Activated CD8-positive, alpha-beta T cell treated with anti-CD3 and anti-CD28 coated beads for 36 hours (primary cell): ENCODE measurements at places on chromosomes 3 and 15.

- peak; percentile 61 for DNase-seq
- H3K36me3 ChIP-seq = peaks cover 52% of the 10 kb centered on the region
- peaks cover 63% of the 10 kb centered on the region for H3K4me1 ChIP-seq
- H3K27ac ChIP-seq = peak overlapping the region; percentile 94
These were observed 225 bp downstream of the RHOA start for GRCh38 chr3:49411535-49411967.

DNA sequence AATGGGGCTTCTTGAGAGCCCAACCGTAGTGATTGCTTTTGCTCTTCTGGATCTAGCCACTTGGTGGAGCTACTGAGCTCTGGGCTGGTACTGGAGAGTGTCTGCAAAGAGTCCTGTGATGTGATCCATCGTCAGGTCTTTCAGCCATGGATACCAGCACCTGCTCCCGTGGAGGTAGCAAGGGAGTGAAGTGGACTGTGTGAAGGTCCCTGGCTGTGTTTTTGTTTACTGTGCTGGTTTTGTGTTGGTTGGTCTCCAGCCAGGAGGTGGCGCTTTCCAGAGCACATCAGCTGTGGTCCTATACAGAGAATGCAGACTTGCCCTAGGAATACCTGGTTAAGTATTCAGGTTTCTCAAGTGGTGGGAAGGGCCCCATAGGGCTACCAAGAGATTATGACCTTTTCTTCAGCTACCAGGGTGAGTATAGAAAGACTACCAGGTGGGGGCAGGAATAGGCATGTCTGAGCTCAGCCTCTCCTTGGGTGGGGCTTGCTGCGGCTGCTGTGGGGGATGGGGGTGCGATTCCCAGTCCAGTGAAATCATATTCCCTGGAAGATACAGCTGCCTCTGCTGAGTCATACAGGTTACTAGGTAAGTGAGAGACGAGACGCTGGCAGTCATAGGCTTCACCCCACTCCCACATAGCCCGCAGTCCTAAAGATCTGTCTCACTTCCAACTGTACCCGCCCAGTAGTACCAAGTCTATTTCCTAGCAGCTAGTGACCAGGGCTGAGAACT, 733.7 kb downstream of the ZNF385D start:
- no peak overlapping the region for H3K4me3 ChIP-seq
- H3K27ac ChIP-seq = no peak overlapping the region
- DNase-seq = no peak
- no peaks in the 10 kb centered on the region for H3K36me3 ChIP-seq
- no peaks in the 10 kb centered on the region for H3K27me3 ChIP-seq

DNA sequence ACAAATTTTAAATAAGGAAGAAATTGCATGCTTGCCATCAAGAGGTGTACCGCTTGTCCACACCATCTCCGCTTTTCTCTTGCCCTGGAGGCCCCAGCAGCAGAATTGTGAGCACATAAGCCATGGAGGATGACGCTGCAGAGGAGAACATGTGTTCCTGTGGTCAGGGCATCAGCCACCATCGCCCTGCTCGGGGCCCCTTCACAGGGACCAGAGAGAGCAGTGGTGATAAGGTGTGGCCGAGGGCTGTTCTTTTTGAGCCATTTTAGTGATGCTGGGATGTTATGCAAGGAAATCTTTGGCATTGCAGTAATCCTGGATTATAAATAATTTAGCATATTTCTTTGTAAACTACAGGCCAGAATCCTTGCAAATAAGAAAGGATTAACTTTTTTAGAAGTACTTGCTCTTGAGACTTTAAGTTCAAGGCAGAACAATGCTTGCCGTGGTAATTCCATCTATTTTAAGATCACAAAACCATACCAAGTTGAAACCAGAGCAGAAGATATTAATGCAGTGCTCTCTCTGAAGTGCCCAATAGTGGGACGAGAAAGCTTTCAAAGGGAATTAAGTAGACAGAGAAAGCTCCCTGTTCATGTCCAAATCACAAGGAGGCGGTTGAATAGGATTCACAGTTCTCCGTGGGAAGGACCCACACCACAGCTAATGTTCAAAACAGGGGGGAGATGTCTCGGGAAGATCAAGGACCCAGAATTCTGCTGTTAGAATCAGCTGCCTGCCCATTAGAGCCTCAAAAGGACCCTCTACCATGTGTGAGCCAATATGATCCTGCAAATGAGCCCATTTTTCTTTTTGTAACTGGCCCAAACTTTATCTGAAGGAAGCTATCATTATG, 338.5 kb downstream of the RORA start:
- no peak for DNase-seq
- H3K27me3 ChIP-seq = peaks cover 1% of the 10 kb centered on the region
- H3K36me3 ChIP-seq = no peaks in the 10 kb centered on the region
- H3K4me1 ChIP-seq = peaks cover 4% of the 10 kb centered on the region

GRCh38 chr3:175477651-175478224, 618.6 kb downstream of the NAALADL2 start:
- H3K4me3 ChIP-seq = no peak overlapping the region
- no peaks in the 10 kb centered on the region for H3K36me3 ChIP-seq
- DNase-seq = no peak
- no peak overlapping the region for H3K27ac ChIP-seq
- no peaks in the 10 kb centered on the region for H3K4me1 ChIP-seq
- H3K27me3 ChIP-seq = no peaks in the 10 kb centered on the region

- peaks cover 6% of the 10 kb centered on the region for H3K4me1 ChIP-seq
- no peak overlapping the region for H3K4me3 ChIP-seq
- no peak for DNase-seq
- no peaks in the 10 kb centered on the region for H3K27me3 ChIP-seq
- H3K36me3 ChIP-seq = no peaks in the 10 kb centered on the region
- no peak overlapping the region for H3K27ac ChIP-seq
These were observed 29.5 kb upstream of the TMEM115 start for GRCh38 chr3:50388720-50389413.

DNA sequence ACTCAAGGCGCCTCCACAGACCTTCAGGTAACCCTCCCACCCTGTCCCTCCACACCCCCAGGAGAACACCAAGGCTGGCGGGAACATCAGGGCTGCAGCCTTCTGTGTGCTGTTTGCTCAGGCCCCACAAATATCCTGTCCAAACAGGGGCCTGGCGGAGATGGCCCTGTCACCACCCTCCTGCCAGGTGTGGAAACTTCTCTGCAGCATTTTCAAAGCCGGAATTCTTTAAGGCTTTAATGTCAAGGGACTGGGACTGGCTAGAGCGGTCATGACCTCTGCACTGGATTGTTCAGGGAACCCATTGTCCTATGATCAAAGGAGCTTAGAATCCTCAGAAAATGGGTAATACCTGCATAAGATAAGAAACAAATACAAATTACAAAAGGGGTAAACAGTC, 46.6 kb downstream of the FBLN2 start:
- no peaks in the 10 kb centered on the region for H3K36me3 ChIP-seq
- no peak overlapping the region for H3K27ac ChIP-seq
- H3K27me3 ChIP-seq = no peaks in the 10 kb centered on the region
- H3K4me3 ChIP-seq = no peak overlapping the region

DNA sequence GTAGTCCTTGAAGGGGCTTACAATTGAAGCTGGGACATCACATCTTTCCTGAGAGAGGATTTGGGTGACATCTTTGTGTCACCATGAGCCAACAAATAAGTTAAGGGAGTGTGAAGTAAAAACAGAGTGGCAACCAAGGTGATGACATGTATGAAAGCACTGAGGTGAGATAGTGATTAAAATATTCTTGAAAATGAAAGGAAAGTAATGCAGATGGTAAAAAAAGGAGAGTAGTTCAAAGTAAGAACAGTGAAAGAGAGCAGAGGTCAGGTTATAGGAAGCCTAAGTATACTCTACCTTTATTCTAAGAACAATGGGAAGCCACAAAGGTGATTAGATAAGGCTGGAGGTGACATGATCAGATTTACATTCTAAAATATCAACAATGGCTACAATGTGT, 486.1 kb downstream of the DIPK2A start:
- no peaks in the 10 kb centered on the region for H3K36me3 ChIP-seq
- H3K27me3 ChIP-seq = no peaks in the 10 kb centered on the region
- H3K4me1 ChIP-seq = no peaks in the 10 kb centered on the region
- H3K27ac ChIP-seq = no peak overlapping the region
- H3K4me3 ChIP-seq = no peak overlapping the region
- DNase-seq = no peak

DNA sequence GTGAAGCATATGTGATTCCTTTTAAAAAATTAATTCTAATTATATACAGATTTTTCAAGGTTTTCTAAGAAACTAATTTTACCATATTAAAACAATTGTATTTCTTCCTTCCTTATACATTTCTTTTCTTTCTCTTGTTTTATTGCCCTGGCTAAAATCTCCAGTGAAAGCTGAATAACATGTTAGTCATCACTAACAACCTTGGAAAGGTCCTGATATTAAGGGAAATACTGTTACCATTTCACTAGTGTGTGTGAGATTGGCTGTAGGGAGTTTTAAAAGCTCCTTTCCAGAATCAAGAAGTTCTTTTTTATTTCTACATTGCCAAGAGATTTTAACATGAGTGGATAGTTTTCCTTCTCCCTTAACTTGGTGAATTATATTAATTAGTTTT, 229.7 kb upstream of the EIF1B start:
- no peak overlapping the region for H3K27ac ChIP-seq
- H3K4me3 ChIP-seq = no peak overlapping the region
- no peaks in the 10 kb centered on the region for H3K4me1 ChIP-seq

DNA sequence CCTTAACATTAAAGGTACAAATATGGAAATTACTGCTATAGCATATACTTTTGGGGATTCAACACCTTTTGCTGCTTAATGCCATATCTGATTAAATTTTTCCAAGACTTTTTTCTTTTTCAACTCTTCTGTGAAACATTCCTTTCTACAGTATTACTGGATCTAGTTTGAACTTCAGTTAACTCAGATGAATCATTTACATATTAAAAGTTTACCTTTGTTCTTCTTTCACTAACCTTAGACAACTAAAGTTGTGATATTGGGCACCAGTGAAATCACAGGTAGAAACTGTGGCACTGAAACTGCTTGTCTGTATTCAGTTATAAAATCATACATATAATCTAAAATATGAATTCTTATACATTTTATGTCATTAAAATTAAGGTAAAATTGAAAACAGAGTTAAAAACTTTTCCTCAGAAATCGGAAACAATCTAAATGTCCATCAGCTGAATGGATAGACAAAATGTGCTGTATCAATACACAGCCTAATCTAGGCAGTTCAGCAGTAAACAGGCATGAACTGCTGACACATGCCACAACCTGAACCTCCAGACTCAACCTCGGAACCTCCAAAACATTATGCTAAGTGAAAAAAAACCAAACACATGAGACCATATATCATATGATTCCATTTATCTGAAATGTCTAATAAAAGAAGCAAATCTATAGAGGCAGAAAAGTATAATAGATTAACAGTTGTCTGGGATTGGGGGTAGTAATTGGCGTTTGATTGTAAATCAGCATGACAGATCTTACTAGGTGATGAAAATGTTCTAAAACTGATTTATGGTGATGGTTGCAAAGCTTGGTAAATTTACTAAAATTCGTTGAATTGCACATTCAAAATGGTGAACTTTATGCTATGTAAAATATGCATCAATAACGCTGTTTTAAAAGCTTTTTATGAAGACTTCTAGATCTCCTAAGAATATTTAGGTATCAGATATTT, 50.0 kb downstream of the PPARG start:
- peaks cover 22% of the 10 kb centered on the region for H3K4me1 ChIP-seq
- no peak for DNase-seq
- no peak overlapping the region for H3K27ac ChIP-seq
- no peak overlapping the region for H3K4me3 ChIP-seq

DNA sequence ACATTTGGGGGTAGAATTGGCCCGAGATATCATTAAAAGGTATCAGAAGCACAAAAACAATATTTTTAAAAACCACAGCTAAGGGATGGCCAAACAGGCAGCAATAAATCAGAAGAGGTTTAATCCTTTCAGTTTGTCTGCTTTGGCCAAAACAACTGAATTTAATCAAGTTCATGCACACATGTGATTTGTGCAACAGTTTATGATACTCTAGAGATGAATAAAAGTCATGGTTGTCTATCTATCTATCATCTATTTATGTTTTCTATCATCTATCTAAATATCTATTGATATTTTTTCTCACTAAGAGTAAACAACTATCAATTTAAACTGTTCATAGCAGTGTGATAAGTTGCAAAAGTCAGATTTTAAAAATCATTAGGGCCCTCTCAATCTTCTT, 13.0 kb upstream of the CTNNB1 start:
- peaks cover 23% of the 10 kb centered on the region for H3K4me1 ChIP-seq
- no peak overlapping the region for H3K4me3 ChIP-seq
- H3K36me3 ChIP-seq = no peaks in the 10 kb centered on the region
- DNase-seq = no peak
- H3K27ac ChIP-seq = no peak overlapping the region

DNA sequence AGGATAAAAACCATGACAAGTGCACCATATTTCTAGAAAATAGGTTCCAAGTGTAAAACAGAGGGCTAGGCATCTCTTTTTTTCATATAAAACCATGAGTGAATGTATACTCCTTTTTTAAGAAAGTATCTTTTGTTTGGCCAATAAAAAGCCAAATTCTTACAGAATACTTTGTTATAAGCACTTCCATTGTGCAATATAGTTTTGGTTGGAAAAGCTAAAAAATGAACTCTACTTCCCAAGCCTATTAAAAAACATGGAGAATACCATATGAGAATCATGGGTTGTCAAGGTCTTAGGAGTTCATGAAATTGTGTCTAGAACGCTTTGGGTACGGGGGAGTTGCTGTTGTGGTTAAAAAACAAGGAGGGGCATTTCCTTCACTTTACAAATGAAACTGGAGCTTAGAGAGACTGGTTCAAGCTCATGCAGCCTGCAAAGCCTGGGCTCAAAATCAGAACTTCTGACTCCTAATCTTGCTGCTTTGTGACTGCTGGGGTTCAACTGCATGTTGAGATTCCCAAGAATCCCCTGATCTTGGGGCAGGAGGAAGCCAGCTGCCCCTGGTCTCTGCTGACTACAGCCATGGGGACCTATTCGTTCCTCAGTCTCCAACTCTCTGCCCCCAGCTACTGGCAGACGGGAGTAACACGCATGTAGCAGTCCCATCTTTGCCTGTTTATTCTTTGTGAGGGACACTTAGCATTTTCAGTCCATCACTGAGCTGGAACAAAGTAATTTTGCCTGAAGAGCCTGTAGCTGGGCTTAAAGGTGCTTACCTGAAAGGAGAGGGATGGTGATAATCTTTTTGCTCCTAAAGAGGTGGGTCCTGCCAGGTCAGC, 229.1 kb downstream of the CHST2 start:
- H3K4me1 ChIP-seq = peaks cover 20% of the 10 kb centered on the region
- no peaks in the 10 kb centered on the region for H3K36me3 ChIP-seq
- no peak overlapping the region for H3K4me3 ChIP-seq
- no peaks in the 10 kb centered on the region for H3K27me3 ChIP-seq

GRCh38 chr15:94080416-94080815, 150.9 kb upstream of the MCTP2 start:
- H3K27me3 ChIP-seq = peaks cover 1% of the 10 kb centered on the region
- no peak overlapping the region for H3K4me3 ChIP-seq
- H3K27ac ChIP-seq = no peak overlapping the region
- no peaks in the 10 kb centered on the region for H3K36me3 ChIP-seq
- no peaks in the 10 kb centered on the region for H3K4me1 ChIP-seq
- DNase-seq = peak; percentile 2

GRCh38 chr3:134640872-134641470, 9.9 kb downstream of the KY start:
- H3K27ac ChIP-seq = no peak overlapping the region
- no peaks in the 10 kb centered on the region for H3K36me3 ChIP-seq
- no peak overlapping the region for H3K4me3 ChIP-seq
- peak; percentile 37 for DNase-seq

GRCh38 chr3:157160658-157161424, 894 bp upstream of the CCNL1 start:
- peaks cover 39% of the 10 kb centered on the region for H3K4me1 ChIP-seq
- peak overlapping the region; percentile 99 for H3K27ac ChIP-seq
- peak overlapping the region; percentile 97 for H3K4me3 ChIP-seq
- peak; percentile 76 for DNase-seq
- peaks cover 57% of the 10 kb centered on the region for H3K36me3 ChIP-seq

- no peaks in the 10 kb centered on the region for H3K4me1 ChIP-seq
- H3K27ac ChIP-seq = no peak overlapping the region
- no peak overlapping the region for H3K4me3 ChIP-seq
- peak; percentile 60 for DNase-seq
These were observed 17.6 kb upstream of the LINGO1 start for GRCh38 chr15:77650265-77650664.
